Right lobe of liver (tissue), 6 donors: ENCODE measurements at places on chromosomes 3 and 15. TPM values are rescaled to one million over a fixed set of nuclear protein-coding genes. Genes with fewer than 3 reads are reported as not detected.

- no peak for DNase-seq
These were observed 27.7 kb downstream of the EMC4 start for GRCh38 chr15:34252545-34252944.

- DNase-seq = no peak
These were observed 8.5 kb upstream of the FBLN2 start for GRCh38 chr3:13540297-13540995.

DNA sequence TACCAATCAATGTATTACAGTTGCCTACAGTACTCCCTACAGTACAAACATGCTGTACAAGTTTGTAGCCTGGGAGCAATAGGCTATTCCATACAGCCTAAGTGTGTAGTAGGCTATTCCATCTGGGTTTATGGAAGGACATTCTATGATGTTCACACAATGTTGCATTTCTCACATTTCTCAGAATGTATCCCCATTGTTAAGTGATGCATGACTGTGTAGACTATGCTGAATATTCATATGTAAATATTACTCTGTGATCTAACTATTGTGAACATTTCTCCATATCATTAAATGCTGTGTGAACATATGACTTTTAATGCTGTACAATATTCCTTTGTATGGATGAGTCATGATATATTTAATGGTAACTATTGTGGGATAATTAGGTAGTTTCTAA lies 139.2 kb upstream of the ADAMTS9 start:
- no peak for DNase-seq

DNA sequence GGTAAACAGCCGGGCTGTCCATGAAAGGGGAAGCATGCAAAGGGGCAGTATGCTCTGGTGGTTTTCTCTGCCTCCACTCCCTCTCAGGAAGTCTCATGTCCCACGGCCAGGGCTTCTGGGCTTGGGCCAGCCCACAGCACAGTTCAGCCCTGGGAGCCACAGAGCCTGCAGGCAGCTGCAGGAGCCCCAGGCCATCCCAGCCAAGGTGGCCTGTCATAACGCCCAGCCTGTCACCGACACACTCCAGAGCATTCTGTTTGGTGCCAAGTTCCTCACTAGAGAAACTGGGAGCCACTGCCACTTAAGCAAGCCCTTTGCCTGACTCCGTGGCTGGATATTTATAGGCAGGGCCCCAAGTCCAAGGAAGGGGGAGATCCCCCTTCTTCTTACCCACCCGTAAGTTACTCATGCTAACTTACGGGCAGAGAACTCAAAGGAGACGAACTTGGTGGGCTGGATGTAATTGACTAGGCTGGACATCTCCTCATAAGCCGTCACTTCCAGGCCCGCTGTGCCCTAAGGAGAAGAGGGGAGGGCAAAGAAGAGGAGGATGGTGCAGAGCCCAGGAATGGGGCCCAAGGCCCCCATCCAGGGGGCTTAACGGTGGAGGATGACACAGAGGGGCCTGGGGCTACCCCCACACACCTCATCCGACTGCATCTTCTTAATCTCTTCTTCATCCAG lies 11.7 kb downstream of the PLCB2 start:
- DNase-seq = no peak

The APBA2 gene
- 0.75 TPM for total RNA-seq

- no peak for DNase-seq
These were observed 35.0 kb upstream of the VGLL3 start for GRCh38 chr3:87025661-87026645.

GRCh38 chr3:121747976-121748375 lies 1.6 kb downstream of the GOLGB1 start:
- no peak for DNase-seq

DNA sequence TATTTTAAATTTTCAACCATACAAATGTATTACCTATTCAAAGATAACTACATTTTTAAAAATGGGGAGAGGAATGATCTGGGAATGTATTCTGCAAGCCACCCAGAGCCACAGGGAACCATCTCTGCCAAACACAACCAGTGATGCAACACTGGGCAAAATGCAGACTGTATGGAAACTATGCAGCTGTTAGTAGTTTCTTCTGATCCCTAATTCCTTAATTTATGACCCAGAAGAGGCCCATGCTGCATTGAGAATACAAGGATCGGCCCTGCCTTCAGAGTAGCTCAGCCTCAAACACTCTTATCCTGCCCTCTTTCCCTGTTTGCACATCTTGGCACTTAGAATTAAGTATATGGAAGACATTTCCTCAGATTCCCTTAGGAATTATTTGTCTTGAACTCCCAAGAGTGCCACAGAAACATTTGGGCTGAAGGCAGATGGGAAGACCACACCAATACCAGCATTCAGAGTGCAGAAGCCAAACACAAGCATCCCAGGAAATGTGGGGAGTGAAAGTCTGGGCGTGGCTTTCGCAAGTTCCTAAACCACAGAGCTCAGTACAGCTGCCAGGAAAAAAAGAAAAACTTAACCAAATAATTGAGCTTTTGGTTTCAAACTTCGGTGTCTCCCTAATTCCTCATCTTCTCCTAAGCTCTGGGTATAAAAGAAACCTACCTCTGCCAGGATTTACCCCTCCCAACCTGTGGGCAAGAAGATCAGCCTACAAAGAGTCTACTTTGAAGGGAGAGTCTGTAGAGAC lies 5.3 kb downstream of the SNUPN start:
- no peak for DNase-seq
